ENCODE measurements at places on chromosomes 5 and 9.

- DNase-seq: no peak
These were observed 69.0 kb downstream of the UGCG start for GRCh38 chr9:111965566-111966019.

DNA sequence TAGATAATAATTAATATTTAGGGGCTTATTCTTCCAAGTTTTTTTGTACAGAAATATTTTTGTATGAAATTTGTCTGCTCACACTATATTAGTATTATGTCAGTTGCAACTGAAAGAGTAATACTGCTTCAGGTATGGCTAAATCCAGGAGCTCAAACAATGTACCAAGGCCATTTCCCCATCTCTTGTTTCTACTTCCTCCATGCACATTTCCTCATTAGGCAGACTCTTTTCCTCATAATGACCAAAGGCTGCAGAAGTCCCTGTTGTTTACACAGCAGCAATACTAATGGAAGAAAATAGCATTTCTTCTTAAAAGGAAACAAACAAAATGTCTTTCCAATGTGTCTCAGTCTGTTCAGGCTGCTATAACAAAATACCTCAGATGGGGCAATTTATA, 9.2 kb upstream of the OTULINL start:
- no peak for DNase-seq

DNA sequence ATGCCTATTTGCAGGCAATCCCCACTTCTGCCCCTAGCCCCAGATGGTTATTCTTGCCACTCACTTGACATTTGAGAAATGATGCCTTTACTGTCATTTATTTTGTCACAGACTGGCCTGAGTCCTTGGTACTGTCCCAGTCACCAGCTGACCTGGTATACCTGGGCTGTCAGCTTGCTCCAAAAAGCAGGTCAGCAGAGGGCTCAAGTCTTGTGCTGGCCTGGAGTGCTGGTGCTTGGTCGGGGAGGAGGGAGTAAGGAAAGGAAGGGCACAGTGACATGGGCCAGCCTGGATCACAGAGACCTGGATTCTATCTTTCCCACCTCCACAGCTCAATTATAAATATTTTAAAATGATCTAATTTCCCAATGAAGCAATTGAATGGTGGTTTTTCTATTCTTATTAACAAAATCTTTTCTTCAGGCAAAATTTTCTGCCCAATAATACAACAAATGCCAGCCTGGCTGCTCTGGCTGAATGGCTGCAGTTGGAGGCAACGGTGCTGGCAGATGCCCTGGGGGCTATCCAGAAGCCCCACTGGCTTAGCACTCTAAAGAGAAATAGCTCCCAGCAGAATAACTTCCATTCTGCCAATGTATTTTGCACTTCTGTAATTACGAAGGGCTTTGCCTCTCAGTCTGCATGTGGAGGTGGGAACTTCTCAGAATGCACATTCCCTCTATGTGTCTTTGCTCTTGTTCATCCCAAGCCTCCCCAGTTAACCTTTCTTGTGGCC, 160.6 kb downstream of the GADD45G start:
- no peak for DNase-seq

- no peak for DNase-seq
These were observed 110.0 kb downstream of the ENC1 start for GRCh38 chr5:74530326-74531050.

DNA sequence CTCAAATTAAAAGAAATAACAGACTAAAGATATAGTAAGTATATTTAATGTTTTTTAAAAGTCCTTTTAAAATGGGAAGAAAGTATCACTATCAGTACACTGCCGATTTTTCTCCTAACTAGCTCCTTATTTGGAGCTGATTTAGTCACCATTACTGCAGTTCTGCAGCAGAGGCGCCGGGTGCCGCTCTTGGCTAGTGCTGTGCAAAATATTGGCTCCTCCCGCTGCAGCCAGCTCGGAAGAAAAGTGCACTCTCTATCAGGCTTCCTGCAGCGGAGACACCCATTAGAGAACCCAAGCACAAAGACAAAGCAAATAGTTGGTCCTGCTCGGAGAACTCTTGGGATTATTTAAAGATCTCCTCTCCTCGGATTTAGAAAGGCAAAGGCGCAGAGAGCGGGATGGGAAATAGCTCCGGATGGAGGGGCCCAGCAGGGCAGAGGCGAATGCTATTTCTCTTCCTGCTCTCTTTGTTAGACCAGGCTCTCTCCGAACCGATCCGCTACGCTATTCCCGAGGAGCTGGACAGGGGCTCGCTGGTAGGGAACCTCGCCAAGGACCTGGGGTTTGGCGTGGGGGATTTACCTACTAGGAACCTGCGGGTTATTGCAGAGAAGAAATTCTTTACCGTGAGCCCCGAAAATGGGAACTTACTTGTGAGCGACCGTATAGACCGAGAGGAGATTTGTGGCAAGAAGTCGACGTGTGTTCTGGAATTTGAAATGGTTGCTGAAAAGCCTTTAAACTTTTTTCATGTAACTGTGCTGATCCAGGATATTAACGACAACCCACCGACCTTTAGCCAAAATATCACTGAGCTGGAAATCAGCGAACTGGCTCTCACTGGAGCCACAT, at the start of gene PCDHGB3:
Gene PCDHGB3 (plus strand): TSS at position 249 of the 855 bp plus-strand sequence. CDS start 153 bp downstream, at position 402.
- no peak for DNase-seq

DNA sequence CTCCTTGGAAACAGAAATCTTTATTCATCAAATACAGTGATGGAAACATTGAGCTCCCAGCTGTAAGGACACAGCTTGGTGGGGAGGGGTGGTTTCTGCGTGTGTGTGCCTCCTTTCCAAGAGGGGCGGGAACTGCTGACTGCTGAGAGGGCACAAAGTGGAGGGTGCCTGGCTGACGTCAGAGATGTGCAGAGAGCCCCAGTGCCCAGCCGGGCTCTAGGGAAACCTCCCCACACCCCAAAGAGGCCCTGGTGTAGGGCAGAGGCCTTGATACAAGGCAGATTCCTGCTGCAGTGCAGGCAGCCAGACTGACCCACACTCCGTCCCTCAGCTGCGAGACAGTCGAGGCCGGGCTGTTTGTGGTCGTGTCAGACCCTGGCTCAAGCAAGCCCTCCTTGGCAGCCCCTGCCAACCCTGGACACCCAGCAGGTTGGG, 191.0 kb downstream of the CACNA1B start:
- DNase-seq: no peak

GRCh38 chr9:131708226-131709002, 31.5 kb downstream of the RAPGEF1 start:
- no peak for DNase-seq

- DNase-seq: no peak
These were observed 31.4 kb downstream of the AHRR start for GRCh38 chr5:352639-353611.

DNA sequence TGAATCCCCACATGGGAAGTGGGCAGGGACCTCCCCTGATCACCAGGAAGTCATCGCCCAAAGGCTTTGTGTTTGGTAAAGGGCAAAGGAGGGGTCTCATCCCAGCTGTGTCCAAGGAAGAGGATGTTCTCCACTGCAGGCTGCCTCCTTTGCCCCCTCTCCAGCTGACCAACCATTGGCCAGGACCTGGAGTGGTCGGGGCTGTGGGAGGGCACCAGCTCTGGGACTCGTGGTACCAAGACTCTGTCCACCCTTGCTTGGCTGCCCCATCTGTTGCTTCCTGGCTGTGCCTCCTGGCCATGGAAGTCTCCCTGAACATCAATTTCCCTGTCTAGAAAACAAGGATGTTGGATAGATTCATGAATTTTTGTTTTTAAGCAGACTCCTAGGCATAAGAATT, 34.1 kb downstream of the COL15A1 start:
- no peak for DNase-seq

DNA sequence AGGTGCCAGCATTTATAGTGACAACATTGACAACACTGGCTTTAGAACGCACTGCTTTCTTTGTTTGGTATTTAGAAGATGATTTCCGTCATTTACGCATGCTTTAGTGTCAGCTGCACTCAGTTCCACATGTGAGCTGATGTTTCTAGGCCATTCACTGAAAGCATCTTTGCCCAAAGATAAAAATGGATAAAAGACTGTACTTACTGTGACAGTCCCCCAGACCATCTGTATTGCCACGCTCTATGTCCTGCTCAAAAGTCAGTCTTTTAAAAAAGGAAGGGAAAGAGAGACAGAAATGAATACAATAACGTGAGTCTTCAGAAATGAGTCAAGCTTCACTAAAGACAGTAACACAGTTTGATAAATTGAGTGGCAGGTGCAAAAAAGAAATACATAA, 99.3 kb downstream of the SEMA6A start:
- no peak for DNase-seq

GRCh38 chr9:129834489-129835127, 467 bp downstream of the C9orf78 start:
- no peak for DNase-seq

- no peak for DNase-seq
These were observed 40.4 kb downstream of the CTNNA1 start for GRCh38 chr5:138793575-138793974.
